CD4-positive, alpha-beta T cell treated with Interleukin-6 for 4 hours (primary cell): ENCODE measurements at places on chromosomes 4 and X.

GRCh38 chr4:94827481-94828110 is 69.8 kb downstream of the BMPR1B start:
- no peak for DNase-seq

DNA sequence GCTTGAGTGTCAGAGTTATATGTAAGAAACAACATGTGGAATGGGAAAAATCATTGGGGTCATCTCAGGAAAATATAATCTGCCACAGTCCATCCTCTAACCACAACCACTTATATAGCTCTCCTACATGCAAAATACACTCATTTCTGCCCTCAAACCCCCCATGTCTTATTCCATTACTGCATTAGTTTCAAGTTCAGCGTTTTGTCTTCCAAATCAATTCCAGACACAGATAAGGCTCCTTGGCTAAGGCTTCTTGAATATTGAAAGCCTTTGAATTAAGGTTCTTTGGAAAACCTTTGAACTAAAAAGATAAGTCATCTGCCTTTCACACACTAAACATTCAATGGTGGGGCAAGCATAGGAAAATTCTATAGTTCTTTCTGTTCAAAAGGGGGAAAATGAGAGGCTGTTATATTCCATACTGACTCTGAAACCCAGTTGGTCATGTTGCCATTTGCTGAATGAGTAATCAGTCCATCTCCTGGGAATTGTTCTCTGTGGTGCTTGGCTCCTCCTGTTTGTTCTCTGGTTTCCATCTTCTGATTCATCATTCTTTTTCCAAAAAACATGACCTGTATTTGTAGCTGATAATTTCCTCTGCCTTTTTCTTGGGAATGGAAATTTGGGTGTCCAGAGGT is 218.7 kb downstream of the BMPR1B start:
- DNase-seq = no peak

DNA sequence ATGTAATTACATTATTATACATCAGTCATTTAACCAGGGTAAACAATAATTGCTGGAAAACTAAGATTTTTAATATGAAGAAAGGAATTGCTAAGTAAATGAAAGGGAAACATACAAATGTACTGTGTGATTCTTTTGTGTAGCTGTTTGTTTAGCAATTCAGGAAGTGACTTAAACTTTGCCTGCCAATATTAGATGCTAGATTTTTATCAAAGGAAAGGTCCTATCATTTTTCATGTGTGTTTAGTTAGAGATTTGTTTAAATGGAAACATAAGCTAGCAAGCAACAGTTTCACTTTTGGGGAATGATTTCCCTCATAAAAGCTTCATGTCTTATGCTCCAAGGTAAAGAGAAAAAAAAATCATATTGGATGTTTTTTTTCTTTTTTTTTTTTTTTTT is 95.1 kb upstream of the LIMCH1 start:
- no peak for DNase-seq

- no peak for DNase-seq
These were observed 20.6 kb upstream of the COQ2 start for GRCh38 chr4:83305187-83305586.

DNA sequence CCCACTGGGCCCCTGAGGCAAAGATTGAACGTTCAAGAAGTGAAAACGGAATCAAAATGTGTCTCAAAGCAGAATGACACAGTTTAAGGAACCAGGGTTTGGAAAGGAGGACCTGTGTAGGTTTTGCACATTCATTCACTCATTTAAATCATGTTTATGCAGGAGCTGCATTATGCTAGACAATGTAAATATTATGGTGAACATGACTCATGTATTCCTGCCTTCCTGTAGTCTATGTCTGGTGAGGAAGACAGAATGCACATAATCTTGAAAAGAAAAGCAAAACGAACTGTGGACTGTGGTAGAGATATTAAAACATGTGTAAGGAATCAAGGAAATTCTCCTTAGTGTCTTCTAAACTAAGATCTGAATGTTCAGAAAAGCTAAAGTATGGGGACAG is 311.8 kb upstream of the SMIM31 start:
- no peak for DNase-seq

GRCh38 chr4:43425206-43425605 is 532.7 kb downstream of the GRXCR1 start:
- DNase-seq = no peak

DNA sequence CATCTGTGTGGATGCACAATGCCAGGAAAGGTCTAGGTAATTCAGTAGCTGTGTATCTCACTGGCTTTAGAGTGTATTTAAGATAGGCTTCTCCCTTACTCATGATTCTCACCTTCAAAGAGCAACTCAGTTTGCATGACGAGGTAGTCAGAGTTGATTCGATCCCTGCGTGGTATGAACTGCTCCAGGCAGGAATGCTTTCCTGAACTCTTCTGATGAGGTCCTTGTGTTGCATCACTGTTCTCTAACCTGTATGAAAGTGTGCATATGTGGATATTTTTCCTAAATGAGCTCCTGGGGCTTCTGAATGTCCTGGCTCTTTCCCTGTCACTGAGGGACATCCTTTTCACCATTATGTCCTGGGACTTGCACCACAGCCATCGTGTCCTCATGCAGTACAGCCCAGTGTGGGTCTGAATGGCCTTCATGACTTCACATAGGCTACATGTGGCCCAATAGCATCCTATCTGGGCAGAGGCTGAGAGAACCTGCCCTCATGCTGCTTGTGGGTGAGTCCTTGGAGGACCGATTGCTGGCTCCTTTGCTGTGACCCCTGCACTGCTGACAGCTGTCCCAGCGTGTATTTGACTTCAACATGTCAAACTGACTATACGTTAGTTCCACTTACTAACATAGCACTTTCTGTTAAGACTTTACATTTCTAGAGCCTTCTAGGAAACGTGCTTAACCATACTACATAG is 65.3 kb upstream of the WDR1 start:
- no peak for DNase-seq

- no peak for DNase-seq
These were observed 788.4 kb downstream of the RPA4 start for GRCh38 chrX:97672138-97672537.

DNA sequence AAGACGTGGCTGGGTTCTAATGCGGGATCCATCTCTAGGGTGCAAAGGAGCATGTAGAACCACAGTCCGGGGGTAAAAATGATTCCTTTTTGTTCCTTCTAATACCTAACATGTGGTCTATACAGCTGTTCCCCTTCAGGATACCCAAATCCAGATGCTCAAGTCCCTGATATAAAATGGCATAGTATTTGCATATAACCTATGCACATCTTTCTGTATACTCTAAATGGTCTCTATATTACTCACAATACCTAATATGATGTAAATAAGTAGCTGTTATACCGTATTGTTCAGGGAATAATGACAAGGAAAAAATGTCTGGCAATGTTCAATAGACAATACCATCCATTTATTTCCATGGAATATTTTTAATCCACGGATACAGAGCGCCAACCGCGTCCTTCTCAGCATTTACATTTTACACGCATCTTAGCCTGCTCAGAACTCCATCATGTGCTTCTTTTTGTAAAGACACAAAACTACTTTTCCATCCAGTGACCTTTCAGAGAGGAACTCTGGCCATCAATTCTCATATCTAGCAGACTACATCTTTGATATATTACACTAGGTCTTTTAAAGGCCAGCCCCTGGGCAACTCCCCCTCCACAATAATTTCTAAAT is 31.9 kb downstream of the ACSL1 start:
- no peak for DNase-seq

GRCh38 chr4:15653864-15654592 is 1.1 kb downstream of the FBXL5 start:
- DNase-seq = no peak

DNA sequence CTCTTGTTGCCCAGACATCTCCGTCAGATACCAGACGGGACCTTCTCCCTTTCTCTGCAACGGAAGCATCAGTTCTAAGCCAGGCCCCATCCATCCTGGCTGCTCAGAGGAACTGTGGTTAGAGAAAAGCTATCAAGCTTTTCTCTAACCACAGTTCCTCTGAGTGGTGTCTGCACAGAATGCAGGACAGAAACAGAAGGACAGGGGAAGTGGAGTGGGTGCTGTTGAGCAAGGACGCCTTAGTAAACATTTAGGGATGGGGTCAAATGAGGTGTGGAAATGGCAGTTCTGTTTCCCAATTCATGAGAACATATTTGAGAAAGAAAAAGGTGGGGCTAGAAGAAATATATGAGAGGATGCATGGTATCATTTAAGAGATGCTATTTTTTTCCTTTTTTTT is 283.8 kb downstream of the CRLF2 start:
- no peak for DNase-seq

GRCh38 chrX:131271274-131271673 is 17.8 kb downstream of the IGSF1 start:
- no peak for DNase-seq

GRCh38 chrX:101176439-101176838 is 43.1 kb upstream of the DRP2 start:
- DNase-seq = no peak

- no peak for DNase-seq
These were observed 211.1 kb upstream of the ZIC3 start for GRCh38 chrX:137354851-137355250.

- no peak for DNase-seq
These were observed 1.8 kb downstream of the FNIP2 start for GRCh38 chr4:158770671-158771070.
